ENCODE measurements at places on chromosomes 2 and 18. TPM values are rescaled to one million over a fixed set of nuclear protein-coding genes. Genes with fewer than 3 reads are reported as not detected.
A peak's percentile ranks its signal among the peaks of the same experiment; 100 is the strongest.

STPG4 gene
- total RNA-seq, result not detected

ALPP gene
- not detected for total RNA-seq

MYO5B gene
- total RNA-seq, result 18.2 TPM

HS1BP3 gene
- total RNA-seq, result 23.1 TPM

ALLC gene
- total RNA-seq, result not detected

PSD4 gene
- 40.5 TPM for total RNA-seq

LMAN2L gene
- total RNA-seq, result 6.6 TPM

CTAGE1 gene
- not detected for total RNA-seq

SDC1 gene
- 24.7 TPM for total RNA-seq

MALL gene
- 10.4 TPM for total RNA-seq

ZNF513 gene
- 11.7 TPM for total RNA-seq

ABHD1 gene
- 0.33 TPM for total RNA-seq

STK39 gene
- total RNA-seq, result 12.9 TPM

MAPK4 gene
- 1.0 TPM for total RNA-seq

SCTR gene
- total RNA-seq, result 69.0 TPM

DNA sequence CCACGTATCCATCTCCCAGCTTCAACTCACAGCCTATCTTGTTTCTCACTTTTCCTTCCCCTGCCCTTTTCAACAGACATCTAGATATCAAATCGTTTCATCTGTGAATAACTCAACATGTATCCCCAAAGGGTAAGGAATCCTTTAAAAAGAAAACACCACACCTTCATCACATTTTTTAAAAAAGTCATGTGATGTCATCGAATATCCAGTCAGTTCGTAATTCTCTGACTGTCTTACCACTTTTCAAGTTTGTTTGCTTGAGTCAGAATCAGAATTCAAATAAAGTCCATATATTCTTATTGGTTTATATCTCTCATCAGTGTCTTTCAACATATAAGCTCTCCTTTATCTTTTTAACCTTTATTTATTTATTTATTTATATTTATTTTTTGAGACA, 5.4 kb upstream of the LONRF2 start:
- no peak for DNase-seq

DNA sequence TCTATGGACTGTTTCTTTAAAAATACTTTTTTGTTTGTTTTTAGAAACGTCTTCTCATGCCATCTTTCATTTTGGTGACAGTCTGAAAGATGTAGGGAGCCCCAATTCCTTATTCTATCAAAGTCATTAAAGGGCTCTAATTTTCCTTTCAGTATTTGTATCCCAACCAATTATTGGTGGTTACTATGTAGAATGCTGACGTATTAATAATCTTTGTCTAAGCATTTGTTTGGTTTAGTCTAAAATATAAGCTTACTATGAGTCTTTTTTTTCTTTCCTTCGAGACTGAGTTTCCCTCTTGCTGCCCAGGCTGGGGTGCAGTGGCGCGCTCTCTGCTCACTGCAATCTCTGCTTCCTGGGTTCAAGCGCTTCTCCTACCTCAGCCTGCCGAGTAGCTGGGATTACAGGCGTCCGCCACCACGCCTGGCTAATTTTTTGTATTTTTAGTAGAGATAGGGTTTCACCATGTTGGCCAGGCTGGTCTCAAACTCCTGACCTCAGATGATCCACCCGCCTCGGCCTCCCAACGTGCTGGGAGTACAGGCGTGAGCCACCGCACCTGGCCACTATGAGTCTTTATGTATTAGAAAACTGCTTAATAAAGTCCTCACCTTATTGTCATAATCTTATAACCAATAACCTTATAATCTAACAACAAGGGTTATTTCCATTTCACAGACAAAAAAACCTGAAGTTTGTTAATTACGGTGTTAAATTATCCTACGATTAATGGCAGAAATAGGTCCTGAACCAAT, 849 bp upstream of the VRK2 start:
- no peak for DNase-seq

- DNase-seq, result no peak
Measured at GRCh38 chr2:113842919-113843736, 46.8 kb upstream of the ACTR3 start.

GRCh38 chr2:71718686-71719085, 265.3 kb downstream of the DYSF start:
- DNase-seq, result no peak

GRCh38 chr2:169661265-169661664, 32.9 kb downstream of the CFAP210 start:
- DNase-seq, result no peak

DNA sequence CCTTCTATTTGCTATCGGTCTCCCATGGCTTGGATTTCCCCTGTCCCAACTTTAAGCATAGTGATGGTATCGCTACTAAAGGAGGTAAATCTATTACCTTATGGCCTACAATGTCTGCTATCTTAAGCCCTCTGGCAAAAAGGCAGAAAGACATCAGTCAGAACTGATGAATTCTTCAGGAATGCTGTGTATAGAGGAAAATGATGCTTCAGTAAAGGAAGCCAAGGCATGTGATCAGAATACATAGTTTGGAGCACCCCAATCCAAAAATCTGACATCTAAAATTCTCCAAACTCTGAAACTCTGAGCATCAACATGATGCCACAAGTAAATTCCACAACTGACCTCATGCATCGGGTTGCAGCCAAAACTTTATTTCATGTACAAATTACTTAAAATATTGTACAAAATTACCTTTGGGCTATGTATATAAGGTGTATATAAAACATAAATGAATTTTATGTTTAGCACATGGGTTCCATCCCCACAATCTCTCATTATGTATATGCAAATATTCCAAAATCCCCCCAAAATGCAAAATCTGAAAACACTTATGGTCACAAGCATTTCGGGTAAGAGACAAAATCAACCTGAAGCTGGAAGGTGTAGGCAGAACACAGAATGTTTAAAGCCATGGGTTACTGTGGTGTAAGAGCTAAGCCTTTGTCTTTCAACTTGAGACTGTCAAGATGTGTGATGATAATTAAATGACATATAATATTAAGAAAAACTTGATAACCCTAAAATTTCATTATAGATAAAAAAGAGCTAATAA, 66.2 kb downstream of the CUL3 start:
- DNase-seq, result no peak

- no peak for DNase-seq
Measured at GRCh38 chr2:86204458-86204857, 5.2 kb downstream of the MRPL35 start.

DNA sequence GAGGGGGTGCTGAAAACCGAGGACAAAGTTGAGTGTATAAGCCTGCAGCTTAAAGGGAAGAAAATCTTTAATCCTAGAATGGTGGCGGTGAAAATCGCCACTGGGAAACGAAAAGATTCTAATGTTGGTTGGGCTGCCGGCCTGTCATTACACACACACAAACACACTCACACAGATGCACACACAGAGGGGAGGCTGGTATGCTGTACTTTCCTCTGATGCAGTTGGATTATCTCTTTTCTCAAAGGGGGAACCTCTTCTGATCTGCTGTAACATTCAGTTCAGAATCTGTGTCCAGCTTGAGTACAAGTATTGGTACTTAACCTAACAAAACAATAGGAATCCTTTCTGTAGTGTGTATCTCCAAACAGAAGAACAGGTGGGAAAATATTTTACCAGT, 39.0 kb downstream of the ANXA4 start:
- DNase-seq, result no peak

DNA sequence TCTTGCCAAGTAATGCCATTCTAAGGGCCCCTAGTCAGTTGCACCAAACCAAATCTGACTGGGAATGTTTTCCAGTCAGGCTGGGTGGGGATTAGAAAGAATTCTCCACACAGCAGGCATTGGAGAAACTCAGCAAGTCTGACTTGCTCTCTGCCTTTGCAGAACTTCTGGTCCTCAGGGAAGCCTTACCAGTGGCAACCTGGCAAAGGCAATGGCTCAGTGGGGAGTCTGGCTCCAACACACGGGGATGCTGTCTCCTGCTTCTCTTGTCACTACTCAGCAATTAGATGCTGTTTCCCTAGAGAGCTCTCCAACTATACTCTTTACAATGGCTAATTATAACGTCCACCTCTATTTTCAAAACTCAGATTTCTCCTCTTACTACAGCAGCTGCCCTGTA, 810.7 kb downstream of the LRRTM4 start:
- no peak for DNase-seq

DNA sequence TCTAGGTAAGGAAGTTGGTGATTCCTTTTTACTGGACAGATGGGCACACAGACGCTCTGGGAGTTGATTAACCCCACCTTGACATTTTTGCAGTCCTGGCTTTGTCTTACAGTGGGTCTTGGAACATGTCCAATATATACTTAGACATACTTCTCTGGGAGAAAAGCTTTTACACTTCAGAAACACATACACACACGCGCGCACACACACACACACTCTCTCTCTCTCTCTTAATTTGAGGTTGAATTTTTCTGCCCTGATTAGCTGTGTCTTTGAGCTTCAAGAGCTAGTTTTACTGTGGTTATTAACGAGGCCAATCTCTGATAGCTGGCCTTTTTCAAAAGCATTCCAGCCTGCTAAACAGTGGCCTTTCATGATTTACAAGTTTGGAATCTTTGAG, 215.0 kb downstream of the MYCN start:
- no peak for DNase-seq

DNA sequence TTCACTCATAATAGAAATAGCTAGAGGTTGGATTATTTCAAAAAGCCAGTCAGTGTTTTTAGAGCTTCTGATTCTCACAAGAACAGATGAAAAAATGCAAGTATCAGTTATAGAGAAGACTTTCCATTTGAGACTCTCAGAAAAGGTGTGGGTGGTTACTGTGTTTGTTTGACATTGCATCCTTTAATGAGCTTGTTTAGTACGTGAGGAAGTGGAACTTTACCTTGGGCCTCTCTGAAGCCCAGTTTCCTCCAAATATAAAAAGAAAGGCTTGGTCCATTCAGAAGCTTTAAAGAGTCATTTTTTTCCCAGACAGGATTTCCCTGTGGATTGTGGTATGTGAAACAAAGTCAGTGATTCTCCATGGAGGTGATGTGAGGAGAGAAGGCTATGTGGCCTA, 89.9 kb upstream of the RANBP2 start:
- DNase-seq, result no peak

DNA sequence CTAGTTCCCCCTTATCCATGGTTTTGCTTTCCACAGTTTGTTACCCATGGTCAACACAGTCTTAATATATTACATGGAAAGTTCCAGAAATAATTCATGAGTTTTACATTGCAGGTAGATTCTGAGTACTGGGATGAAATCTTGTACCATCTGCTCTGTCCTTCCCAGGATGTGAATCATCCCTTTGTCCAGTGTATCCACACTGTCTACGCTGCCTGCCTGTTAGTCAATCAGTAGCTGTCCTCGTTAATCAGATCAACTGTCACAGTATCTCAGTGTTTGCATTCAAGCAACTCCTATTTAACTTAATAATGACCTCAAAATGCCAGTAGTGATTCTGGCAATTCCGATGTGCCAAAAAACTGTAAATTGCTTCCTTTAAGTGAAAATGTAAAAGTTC, 76.3 kb downstream of the DYNC1I2 start:
- no peak for DNase-seq

DNA sequence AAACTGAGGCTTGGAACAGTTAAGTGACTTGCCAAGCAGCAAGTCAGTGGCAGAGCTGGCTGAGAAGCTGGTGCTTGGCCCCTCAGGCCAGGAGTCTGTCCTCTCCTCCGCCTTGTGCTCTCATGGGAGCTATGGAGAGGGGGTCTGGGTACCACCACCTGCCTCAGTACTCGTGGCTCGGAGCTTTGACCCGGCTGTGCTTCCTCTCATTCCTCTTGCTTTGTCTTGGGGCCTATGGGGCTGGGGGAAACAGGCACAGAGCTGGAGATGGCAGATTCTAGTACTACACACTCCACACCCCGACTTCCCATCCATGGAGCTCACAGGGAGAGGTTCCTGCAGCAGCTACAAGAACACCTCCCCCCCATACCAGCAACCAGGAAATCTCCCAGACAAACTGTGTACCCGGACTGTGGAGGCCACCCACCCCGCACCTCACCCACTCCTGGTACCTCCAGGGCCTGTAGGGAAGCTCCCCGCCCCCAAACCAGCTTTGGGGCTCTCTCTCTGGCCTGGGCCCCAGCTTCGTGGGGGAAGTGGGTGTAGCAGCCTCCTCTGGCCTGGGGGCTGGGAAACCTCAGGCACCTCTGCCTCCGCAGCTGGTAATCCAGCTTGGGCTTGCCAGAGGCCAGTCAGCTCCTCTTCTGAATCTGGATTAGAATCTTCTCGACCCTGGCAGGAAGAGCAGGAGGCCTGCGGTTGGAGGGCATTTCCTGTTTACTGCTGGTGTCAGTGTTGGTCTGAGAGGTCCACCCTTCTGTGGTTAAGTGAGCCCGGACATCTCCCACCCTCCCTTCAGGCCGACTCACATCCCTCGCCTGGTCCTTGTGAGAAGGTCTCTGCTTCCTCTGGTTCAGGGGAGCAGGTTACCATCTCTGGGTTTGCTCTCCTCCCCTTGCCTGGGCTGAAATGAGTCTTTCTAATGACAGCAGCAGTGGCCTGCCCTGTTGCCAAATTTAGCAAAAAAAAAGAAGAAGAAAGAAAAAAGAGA, 22.3 kb upstream of the RHOB start:
- no peak for DNase-seq

GRCh38 chr18:12960853-12961397, 13.1 kb downstream of the SEH1L start:
- no peak for DNase-seq

DNA sequence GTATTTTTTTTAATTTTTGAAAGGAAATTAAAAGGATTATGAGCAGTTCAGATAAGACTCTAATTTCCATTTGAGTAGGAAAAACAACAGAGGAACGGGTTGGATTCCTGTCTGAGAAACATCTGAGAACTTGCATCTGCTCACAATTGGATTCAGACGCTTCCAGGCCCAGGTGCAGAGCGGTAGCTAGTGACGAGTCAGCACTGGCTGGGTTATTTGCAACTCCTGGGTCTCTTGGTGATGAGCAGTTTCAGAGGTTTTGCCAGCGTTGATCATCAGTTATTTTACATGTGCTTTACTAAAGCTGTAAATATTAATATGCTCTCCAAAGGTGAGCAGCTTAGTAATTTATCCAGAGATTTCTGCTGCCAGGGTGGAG, 39.1 kb upstream of the B3GNT7 start:
- DNase-seq, result peak; percentile 56

GRCh38 chr2:120302301-120302700, 43.6 kb upstream of the INHBB start:
- DNase-seq, result no peak

- no peak for DNase-seq
Measured at GRCh38 chr2:103288696-103289095, 526.9 kb downstream of the TMEM182 start.

- no peak for DNase-seq
Measured at GRCh38 chr18:8030201-8030600, 463.1 kb downstream of the PTPRM start.

DNA sequence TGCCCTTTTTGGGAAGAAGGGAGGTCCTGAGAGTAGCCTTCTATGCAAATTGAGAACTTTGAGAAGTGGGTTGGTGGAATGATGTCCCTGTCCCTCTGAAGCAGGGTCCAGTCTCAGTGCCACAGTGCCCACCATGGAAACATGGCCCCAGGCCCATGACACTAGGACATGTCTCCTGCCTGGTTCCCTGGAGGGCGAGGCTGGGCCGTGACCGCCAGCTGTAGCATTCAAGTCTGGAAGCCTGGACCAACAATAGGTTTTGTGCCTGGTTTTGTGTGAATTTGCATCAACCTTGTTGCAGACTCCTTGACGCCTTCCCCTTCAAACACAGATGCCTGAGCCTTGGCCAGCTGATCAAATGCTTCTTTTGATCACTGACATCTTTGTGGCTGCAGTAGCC, 27.5 kb downstream of the ARID5A start:
- no peak for DNase-seq

- no peak for DNase-seq
Measured at GRCh38 chr2:207970147-207970825, 55.0 kb downstream of the PLEKHM3 start.

GRCh38 chr2:68709421-68709911, 25.1 kb upstream of the ARHGAP25 start:
- DNase-seq, result peak; percentile 27

GRCh38 chr2:143683977-143684376, 554.8 kb downstream of the ARHGAP15 start:
- no peak for DNase-seq
